Fibroblast of the aortic adventitia (primary cell): ENCODE measurements at places on chromosomes 6 and 20. TPM values are rescaled to one million over a fixed set of nuclear protein-coding genes. Genes with fewer than 3 reads are reported as not detected.

Gene SYCP2
- total RNA-seq, result 0.63 and 0.74 TPM in 2 replicates

Gene APMAP
- 40.7 and 132 TPM in 2 replicates for total RNA-seq

Gene LY86
- total RNA-seq, result not detected in 2 replicates

Gene BNIP5
- not detected in 2 replicates for total RNA-seq

Gene HLA-DQA1
- not detected in 2 replicates for total RNA-seq

Gene EPB41L1
- 13.5 and 18.1 TPM in 2 replicates for total RNA-seq
